ENCODE measurements at places on chromosomes 12 and 14.

DNA sequence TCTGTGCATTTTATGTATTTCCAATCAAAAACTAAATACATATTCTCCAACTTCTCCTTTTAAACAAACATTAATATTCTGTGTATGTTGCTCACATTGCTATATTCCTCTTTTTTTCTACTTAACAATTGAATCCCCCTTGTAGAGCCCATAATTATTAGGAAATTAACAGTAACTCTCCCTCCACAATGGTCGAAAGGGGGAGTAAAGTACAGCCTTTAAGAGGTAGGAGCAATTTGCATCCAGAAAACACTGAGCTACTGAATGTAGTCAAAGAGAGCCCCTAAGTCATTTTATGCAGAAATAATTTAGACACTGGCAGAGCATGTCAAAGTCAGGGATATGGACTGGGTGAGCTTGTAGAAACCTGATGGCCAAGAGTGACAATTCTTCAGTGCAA is 57.2 kb upstream of the SCN8A start:
- no peak for DNase-seq

GRCh38 chr12:57176846-57177245 is 29.4 kb upstream of the LRP1-AS start:
- no peak for DNase-seq

- no peak for DNase-seq
These were observed 64.9 kb upstream of the FAM181A start for GRCh38 chr14:93862265-93862664.

- DNase-seq = no peak
These were observed 41.1 kb downstream of the GPR19 start for GRCh38 chr12:12654691-12655460.

DNA sequence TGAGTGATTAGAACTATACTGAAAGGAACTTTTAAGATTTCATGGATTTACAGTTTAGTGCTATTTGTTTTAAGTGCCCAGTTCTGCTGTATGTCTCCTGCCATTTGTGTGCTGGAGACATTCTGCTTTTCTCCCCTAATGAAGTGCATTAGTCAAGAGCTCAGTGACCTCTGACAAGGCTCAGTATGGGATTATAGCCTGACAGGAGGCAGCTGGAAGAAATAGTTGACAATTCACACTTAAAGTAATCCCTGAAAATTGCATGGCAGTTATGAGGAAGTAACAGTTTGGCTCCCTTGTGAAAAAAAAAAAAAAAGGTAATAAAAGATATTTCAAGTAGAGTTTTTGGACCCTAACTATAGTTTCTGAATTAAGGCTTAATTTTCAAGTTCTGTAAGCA is 70.3 kb downstream of the ALX1 start:
- no peak for DNase-seq

- DNase-seq = no peak
These were observed 108.2 kb upstream of the CCDC91 start for GRCh38 chr12:28082096-28082495.

- DNase-seq = no peak
These were observed 26.6 kb upstream of the BTBD6 start for GRCh38 chr14:105221598-105222178.

GRCh38 chr12:113702836-113703235 is 231.2 kb upstream of the LHX5 start:
- DNase-seq = no peak

DNA sequence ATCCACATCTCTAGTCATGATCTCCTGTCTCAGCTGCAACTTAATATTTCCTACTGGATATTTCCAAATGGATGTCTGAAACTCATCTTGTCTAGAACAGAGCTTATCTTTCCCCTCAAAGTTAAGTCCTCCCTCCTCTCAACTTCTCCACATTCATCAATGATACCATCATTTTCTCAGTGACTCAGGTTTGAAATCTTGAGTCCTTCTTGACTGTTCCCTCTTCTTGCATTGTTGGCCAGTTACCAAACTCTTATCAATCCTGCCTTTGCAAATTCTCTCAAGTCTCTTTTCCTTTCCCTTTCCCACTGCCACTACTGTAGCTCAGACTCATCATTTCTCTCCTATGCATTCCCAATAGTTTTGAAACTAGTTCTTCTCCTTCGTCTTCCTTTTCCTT is 14.3 kb upstream of the CHURC1 start:
- DNase-seq = no peak

DNA sequence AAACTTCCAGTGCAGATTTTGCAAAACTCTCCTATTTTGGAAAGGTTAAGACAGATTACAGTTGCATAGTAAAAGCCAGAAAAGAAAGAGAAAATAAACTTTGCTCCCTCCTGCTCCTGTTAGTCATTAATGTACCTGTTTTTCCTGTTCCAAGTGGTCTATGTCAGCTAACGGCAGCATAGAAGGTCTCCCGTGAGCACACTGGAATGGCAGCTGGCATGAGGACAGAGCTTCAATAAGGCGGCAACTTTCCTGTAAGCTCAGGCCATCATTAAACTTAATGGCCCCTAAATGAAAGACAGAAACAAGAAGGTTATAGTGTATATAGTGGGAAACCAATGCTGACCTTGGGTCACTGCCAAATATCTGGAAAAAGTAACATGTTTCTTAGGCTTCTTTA is 16.0 kb downstream of the EIF2B2 start:
- DNase-seq = no peak

DNA sequence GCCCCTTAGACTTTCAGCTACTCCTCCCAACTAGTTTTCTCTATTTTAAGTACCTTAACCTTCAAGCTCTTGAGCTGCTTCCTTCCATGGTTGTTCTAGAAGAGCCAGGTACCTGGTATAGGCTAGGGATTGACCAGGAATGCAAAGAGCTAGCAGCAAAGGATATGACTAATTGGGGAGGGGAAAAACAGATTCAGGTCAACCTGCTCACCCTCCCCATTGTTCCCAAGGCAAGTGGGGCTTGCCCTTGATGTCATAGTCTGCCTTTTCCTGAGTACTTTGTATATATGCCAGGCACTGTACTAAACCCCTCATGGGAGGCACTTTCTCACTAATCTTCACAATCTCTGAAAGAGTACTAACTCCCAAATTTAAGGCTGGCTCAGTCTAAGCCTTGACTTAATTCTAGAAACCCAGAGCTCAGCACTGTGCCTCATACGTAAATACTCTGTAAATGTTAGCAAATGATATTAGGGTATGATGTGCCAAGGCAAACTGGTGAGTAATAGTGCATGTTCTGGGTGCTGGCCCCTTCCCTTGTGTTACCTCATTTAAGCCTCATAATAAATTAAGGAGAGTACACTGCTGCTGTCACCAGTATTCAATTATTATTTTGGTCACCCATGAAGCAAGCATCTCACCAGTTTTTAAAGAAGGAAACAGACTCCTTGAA is 42.2 kb downstream of the SUDS3 start:
- DNase-seq = no peak

DNA sequence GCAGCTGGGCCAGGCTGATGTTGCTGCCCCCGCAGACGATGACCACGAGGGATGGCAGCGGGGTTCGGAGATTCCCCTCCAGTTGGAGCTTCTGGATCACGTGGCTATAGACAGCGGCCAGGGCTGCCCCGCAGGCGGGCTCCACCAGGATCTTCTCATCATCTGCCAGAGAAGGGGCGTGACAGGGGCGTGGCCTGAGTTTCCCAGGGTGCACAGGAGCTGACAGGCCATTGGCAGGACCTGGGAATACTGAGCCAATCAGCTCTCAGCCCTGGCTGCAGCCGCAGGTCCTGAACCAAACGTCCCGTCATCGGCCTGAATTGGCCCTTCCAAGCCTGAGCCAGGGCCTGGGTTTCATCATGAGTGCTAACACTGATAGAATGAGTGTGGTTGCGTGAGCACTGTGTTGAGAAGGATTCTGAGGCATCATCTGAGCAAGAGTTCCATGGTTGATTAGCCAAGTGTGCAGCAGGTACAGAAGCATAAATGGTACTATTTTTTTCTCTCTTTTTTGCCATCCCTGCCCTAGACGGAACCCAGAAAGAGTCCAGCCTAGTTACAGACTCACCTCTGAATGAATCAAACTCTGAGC is 10.6 kb downstream of the SDS start:
- DNase-seq = no peak

DNA sequence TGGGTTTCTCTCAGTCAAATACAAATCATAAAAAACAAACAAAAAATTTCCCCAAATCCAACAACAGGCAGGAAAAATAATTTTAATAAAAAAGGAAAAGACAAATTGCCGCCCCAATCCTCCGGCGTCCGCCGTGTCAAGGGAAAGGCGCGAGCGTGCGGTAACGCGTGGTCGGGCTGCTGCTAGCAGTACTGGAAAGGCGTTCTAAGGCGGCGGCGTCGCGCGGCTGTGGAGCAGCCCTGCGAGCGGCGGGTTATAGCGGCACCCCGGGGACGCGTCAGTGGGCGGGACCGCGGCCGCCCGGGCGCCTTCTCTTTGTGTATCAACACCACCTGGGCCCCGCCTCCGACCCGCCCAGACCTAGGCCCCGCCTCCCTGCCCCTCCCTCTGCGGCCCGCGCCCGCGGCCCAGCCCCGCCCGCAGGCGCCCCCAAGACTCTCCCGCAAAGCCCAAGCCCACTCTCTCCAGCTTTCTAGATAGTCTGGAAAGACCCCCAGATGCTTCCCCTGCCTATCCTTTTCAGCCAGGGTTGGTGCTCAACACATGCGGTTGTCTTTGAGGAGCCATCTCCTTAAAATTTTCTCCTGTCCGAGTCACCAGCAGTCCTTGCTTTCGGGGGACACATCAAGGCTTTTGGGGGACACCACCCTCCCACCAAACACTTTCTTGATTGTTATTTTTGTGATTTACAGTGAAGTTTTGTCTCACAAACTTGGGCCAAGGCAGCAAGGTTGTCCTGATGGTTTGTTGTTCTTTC is at the start of gene SLC38A2:
Gene SLC38A2 (minus strand): TSS at position 230 of the 757 bp plus-strand sequence. CDS start 1,480 bp downstream, outside the sequence.
- DNase-seq = peak; percentile 96

- DNase-seq = no peak
These were observed 610.7 kb downstream of the VRK1 start for GRCh38 chr14:97407701-97408407.

GRCh38 chr12:6523708-6524107 is 10.6 kb upstream of the GAPDH start:
- no peak for DNase-seq

GRCh38 chr12:80156306-80156705 is 57.0 kb downstream of the OTOGL start:
- DNase-seq = no peak

GRCh38 chr12:109330282-109331230 is 17.1 kb upstream of the MYO1H start:
- DNase-seq = no peak

DNA sequence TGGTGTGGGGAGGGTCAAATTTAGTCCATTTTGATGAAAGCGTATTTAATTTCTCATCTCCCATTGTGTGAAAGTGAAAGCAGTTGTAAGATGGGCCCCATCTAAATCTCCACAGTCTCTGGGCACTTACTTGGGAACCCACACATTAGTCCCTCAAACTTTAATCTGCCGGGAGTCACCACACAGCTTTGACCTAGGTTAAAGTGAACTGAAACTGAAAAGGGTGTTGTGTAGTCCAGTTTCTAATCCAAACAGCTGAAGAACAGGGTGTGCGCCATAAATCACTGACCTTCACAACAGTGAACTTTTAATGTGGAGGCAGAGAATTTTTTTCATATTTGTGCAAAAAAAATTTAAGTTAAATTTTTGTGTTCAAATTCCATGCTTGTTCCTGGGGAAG is 48.4 kb upstream of the PTPRO start:
- DNase-seq = no peak

DNA sequence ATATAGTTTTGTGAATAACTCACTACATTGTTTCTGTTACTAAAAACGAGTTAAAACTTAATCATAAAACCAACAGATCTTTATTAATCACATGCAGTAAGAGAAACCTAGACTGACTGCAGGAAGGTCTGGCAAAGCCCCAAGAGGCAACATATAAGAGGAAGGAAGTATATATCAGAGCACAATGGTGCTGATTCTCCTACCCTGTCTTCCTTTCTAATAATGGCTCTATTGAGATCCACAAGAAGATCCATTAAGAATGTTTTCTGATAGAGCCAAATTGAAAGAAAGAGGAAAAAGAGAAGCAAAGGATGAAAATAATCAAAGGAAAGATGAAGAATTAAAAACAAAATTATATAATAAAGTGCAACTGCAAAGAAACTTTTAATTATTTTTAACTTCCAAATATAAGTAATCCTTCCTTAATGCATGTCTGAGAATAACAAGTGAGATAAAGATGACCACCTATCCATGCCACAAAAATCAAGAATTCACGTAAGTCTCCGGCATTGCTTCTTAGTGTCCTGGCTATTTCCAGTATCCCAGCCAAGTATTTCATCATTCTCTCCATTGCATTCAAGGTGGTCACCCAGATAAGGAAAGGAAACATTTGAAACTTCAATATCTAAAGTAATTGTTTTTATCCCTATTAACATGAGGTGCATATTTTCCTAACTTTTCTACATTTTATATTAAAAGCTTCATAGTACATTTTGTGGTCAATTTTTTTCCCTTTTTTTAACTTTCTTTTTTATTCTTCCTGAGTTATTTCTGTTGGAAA is 62.2 kb downstream of the SOX5 start:
- DNase-seq = no peak

- no peak for DNase-seq
These were observed 35.3 kb downstream of the FBRSL1 start for GRCh38 chr12:132525011-132525832.

DNA sequence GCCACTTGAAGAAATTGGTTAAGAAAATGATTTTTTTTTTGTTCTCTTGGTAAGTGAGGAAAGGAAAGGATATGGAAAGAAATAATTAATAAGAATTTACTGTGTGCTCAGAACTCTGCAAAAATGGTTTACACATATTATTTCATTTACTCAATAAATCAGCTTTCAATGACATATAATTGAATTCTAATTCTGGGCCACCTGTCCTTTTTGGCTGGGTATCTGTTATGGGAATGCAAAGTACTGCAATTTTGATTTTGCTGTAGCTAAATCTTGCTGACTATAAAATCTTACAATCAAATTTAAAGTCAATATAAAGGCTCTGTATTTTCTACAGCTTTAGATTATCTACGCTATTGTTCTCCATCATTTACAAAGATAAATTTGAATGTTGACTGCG is 147.1 kb downstream of the GRIP1 start:
- no peak for DNase-seq

GRCh38 chr12:2941524-2941923 is 17.7 kb upstream of the TEAD4 start:
- DNase-seq = no peak

DNA sequence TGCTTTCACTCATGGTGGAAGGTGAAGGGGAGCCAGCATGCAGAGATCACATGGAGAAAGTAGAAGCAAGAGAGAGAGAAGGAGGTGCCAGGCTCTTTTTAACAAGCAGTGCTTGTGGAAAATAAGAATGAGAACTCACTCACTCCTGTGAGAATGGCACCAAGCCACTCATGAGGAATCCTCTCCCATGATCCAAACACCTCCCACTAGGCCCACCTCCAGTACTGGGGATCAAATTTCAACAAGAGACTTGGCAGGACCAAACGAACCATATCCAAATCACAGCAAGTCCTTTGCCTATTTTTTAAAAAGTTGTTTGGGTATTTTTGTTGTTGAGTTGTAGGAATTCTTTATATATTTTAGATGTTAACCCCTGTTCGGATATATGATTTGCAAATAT is 245.9 kb upstream of the ARID2 start:
- no peak for DNase-seq

DNA sequence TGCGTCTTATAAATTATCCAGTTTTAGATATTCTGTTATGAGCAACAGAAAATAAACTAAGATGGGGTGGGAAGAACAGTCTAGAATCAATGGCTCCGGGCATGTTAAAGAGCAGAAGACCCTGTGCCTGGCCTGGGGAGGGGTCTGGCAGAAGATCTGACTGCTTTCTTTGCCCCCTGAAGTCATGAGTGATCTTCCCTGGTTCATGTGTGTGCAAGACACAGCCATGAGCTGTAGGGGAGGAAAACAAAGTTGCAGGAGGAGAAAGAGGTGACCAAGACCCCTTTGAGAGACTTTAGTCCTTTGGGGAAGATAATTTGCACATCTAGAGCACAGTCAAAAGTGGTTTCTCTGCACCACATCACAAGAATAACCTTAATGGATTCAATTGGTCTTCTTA is 4.8 kb downstream of the LACRT start:
- no peak for DNase-seq
